Fibroblast of upper back skin (primary cell): ENCODE measurements at places on chromosomes 11 and 22.

DNA sequence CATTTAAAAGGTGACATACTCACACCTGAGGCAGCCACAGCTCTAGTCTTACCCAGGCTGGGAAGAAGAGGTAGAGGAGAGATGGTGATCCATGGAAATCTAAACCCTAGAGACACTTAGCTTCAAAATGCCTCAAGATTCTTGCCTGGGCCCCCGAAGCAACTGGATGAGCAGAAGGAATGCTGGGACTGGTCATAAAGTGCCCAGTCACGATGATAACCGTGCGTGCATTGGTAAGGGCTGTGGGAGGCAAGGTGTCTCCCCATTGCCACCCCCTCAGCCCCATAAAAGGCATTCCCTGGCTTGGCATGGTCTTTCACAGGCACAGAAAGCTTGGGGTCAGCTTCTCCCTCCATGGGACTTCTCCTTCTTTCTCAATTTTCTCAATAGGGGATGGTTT is 144.5 kb downstream of the DSCAML1 start:
- DNase-seq = no peak

- no peak for DNase-seq
These were observed 4.0 kb downstream of the AIFM3 start for GRCh38 chr22:20970939-20971657.

DNA sequence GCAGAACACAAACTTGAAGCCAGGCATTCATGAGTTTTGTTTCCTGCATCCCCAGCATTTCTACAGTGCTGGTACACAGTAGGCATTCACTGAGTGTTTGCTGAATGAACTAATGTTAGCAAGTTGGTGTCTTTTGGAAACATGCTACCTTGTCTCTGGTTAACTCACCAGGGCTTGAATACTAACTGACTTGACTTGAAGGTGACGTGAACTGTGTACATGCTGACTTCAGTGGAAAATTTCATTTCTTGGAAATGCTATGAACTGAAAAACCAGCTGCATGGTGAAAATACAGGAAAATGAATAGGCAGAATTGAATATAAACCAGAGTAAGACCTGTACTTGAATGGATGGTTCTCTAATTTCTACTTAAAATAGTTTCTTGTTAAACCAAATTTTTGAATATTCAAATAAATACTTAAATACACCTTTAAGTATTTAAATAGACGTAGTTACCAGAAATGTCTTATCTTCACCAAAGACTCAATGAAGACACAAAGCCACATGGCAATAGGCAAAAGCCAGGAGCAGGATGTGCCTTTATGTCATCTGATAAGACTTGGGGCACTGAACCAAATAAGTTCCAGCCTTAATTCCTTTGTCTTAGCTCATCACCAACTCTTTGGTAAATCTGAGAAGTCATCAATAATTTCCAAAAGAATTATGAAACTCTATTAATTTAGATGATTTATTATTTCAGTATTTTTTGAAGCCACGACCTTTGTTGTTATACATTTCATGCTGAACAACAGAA is 39.7 kb upstream of the POU2AF2 start:
- DNase-seq = peak; percentile 23

- no peak for DNase-seq
These were observed 78.9 kb downstream of the DBX1 start for GRCh38 chr11:20081336-20081735.

GRCh38 chr11:27088353-27088752 is 47.7 kb downstream of the BBOX1 start:
- no peak for DNase-seq

- no peak for DNase-seq
These were observed 3.3 kb downstream of the RGL4 start for GRCh38 chr22:23693979-23694680.

DNA sequence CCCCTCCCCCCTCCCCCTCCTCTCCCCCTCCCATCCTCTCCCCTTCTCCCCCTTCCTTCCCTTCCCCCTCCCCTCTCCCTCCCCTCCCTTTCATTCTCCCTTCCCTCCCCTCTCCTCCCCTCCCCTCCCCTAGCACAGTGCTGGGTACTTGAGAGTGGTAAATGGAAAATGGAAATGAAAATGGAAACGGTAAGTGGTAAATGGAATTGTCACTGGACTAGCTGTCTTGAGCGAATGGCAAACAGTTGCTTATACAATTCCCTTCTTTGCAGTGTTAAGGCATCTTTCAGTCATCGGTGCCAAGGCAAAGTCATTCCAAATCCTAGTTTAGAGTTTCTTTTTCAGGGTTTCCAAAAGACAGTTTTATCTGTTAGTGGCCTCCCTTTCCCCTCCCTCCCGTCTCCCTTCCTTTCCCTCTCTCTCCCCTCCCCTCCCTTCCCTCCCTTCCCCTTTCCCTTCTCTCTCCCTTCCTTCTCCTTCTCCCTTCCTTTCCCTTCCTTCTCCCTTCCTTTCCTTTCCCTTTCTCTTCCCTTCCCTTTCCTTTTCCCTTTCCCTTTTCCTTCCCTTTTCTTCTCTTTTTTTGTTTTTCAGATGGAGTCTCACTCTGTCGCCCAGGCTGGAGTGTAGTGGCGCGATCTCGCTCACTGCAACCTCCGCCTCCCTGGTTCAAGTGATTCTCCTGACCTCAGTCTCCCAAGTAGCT is 47.3 kb downstream of the GRAMD1B start:
- no peak for DNase-seq

GRCh38 chr11:18203723-18204122 is 31.1 kb downstream of the MRGPRX4 start:
- DNase-seq = peak; percentile 4

DNA sequence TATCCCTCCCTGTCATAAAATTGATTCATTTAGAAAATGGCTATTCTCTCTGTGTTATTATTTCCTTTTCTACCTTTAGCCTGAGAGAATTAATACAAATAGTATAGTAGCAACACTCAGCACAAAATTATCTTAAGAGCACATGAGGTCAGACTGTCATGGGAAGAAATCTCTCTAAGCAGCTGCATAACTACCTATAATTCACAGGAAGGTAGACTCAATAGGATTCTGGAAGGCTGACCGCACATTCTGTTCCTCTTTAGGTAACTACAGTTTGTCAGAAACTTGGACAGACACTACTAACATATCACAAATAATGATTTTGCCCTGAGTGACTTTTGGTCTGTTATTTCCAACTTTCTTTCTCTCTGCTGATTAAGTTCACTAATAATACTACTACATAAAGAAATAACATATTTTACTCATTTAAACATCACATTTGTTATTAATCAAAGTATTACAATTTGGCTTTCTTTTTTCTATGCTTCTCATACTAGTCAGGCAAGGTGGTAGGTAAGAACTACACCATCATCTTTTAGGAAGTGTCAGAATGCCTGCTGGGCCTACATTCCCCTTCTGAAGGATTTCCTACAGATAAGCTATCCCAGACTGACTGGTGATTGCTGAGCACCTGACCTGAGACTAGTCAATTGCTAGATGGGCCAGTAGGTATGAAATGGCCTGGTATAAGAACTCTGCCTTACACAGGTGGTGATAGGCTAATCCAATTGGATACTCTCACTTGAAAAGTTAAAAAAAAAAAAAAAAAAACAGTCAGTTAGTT is 325.1 kb downstream of the DLG2 start:
- no peak for DNase-seq

- no peak for DNase-seq
These were observed 1.7 kb upstream of the DGCR2 start for GRCh38 chr22:19123936-19124335.

DNA sequence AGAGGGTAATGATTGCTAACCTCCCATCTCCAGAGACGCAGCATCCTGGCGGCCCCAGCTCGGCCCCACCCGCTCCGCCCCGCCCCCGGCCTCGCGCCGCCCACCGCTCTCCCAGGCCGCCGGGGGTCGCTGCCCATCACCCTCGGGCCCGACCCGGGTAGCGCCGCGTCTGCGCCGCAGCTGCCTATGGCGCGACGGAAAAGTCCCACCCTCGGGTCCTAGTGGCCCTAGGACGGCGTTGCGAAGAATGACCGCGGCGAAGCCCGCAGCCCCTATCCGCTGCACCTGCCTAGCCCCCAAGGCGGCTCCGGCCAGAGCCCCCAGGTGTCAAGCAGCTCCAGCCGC is 457 bp downstream of the CPSF7 start:
- DNase-seq = peak; percentile 49

DNA sequence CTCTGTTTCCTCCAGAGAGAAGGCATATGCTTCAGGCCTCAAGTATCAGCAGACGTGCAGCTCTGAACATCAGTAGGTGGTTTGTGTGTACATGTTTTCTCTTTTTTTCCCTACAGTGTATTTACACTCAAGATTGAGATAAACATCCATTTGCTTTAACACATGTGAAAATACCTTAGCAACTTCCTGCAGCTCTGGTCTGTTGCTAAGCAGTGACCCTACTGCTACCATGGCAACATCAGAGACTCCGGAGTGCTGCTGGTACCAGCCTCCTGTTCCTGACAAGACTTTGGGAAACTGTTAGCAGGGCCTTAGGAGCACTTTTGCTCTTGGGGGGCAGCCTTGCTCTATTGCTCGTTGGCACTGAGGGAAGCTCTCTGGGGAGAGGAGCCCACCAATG is 221.2 kb upstream of the PLET1 start:
- no peak for DNase-seq

GRCh38 chr22:30396871-30397655 is at the start of gene SEC14L2:
TSS of gene SEC14L2 (plus strand) at chr22:30397018. CDS start at chr22:30397117, 99 bp downstream.
- peak; percentile 45 for DNase-seq

DNA sequence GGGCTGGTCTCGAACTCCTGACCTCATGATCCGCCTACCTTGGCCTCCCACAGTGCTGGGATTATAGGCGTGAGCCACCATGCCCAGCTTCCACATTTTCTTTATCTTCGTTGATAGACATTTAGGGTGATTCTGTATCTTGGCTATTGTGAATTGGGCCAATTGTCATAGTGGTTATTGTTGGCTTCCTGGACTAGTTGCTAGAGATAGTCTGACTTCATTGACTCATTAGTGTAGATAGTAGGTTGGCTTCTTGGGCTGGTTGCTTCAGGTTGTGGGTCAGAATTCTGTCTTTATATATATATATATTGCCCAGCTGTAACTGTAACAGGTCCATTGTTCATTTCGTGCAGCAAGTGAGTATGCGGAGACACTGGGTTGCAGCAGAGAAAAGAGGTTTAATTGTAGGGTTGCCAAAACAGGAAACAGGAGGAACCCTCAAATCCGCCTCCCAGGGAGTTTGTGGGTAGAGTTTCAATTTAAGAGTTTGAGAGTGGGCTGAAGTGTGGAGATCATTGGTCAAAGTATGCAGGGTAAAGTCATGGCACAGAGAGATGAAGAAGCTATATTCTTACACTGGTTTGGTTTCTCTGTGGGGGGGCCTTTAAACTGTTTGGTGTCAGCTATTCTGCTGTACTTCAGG is 22.0 kb downstream of the ATG13 start:
- DNase-seq = no peak

- DNase-seq = peak; percentile 76
These were observed 29.1 kb upstream of the PAK1 start for GRCh38 chr11:77503006-77503405.

- DNase-seq = no peak
These were observed 11.3 kb upstream of the MS4A7 start for GRCh38 chr11:60367009-60367408.

DNA sequence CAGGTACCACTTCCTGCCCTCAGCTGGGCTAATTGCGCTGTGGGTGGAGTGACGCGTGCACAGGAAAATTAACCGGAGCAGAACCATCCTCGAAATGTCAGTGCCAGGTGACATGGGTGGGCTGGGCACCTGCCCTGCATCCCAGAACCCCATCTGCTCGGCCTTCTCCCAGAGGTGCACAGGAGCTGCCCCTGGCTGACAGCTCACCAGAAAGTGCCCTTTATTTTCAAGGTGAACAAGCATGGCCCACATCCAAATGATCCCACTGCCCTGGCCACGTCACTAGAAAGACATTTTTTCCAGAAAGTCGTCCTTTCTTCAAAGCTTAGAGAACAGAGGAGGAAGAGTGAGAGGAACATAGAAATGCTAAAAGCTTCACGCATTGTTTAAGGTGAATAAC is 4.1 kb upstream of the ELFN2 start:
- DNase-seq = no peak

DNA sequence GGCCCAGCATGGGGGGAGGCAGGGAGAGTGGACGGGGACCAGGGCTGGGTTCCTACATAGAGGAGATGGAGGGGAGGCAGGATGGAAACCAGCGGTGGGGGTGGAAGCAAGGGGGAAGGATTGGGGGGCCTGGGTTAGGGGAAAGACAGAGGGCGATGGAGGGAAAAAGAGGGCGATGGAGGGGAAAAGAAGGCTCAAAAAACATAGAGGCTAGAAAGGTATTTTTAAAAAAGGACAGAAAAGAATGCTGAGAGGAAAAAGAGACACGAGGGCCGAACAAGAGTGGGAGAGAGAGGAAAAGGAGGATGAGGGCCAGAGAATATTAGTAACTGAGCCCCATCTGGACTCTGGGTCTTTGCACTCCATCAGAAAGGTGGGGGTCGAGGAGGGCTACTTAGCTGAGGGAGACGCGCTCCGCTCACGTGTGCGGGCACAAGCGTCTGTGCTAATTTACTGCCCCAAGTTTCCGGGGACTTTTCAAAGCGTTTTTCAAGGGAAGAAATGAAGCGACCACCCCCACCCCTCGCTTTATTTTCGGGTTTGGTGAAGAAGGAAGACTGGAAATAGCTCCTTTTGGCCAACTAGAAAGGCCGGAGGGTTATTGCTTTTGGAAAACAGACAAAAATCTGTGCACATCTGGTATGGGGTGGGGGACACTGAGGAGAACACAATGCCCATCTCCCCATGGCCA is 14.5 kb downstream of the PAX6 start:
- DNase-seq = no peak

DNA sequence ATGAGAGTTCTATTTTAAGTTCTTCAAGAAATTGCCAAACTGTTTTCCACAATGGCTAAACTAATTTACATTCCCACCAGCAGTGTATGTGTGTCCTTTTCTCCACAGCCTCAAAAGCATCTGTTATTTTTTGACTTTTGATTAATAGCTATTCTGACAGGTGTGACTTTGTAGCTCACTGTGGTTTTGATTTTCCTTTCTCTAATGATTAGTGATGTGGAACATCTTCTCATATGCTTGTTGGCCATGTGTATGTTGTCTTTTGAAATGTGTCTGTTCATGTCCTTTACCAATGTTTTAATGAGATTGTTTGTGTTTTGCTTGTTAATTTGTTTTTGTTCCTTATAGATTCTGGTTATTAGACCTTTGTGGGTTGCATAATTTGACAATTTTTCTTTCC is 18.0 kb upstream of the RAB38 start:
- DNase-seq = no peak

GRCh38 chr11:67307545-67308001 is 4.2 kb downstream of the SSH3 start:
- DNase-seq = no peak

DNA sequence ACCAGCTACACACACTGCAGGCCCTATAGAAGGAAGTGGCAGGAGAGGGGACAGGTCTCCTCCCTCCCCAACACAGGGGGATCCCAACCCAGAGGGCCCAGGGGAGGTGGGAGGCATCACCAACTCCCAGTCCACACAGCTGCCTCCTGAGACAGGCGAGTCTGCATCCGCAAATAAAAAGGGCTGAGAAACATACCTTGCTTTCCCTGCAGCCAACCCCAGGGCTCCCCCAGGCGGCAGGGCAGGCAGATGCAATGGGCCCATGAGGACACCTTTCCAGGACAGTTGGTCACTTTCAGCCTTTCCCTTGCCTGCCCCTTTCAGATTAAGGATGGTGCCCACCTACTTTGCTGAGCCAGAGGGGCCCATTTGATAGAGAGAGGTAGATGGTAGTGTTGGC is 180.0 kb downstream of the BRD1 start:
- DNase-seq = no peak

- DNase-seq = no peak
These were observed 17.7 kb upstream of the IL2RB start for GRCh38 chr22:37167176-37167980.
